ENCODE measurements at places on chromosomes 16 and 17.

- DNase-seq = no peak
Observed at GRCh38 chr16:29230671-29231096, 175.8 kb downstream of the NPIPB11 start.

DNA sequence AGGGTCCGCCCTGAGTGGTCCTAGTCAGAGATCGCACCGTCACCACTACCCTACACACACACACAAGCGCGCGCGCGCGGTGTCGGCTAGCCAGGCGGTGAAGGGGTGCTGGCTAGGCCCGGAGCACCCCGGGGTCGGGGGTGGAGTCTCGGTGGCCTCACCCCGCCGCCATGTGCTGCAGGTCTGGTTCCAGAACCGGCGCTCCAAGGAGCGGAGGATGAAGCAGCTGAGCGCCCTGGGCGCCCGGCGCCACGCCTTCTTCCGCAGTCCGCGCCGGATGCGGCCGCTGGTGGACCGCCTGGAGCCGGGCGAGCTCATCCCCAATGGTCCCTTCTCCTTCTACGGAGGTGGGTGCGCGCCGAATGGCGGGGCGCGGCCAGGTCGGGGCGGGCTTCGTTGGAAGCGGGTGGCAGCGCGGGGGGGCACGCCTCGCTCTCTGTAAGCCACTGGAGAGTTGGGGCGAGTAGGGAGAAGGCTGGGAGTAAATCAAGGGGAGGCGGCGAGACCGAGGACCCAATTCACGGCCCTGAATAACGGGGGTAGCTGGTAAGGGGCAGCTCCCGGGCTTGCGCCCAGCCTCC, 4.8 kb downstream of the LHX1 start:
- DNase-seq = no peak

- DNase-seq = no peak
Observed at GRCh38 chr16:66376577-66377305, 10.2 kb downstream of the CDH5 start.

DNA sequence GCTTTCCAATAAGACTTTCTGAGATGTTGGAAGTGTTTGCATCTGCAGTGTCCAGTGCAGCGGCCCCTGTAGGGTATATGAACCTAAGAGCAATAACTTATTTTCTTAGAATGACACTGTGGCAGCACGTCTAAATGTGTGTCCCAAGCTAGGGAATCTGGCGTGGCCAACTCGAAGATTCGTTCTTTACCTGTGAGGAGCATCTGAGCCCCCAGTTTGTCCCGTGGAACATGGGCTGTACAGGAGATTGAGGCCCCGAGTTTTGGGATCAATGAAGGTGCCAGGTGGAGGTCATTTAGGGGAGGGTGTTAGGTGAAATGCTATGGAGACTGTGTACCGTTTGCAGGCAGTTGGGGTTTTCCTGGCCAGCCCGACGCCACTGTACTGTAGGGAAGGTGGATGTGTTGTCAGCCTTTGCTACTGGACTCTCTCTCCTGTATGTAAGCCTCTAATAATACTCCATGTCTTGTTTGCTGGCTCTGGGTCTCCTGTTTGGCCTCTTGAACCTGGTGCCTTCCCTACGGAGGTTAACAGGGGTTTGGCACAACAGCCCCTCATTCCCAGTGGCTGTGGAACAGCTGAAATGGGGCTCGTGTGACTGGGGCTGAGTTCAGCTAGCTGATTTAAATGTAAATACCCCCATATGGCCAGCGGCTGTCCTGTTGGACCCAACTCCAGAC, 45.5 kb upstream of the SDK2 start:
- no peak for DNase-seq

DNA sequence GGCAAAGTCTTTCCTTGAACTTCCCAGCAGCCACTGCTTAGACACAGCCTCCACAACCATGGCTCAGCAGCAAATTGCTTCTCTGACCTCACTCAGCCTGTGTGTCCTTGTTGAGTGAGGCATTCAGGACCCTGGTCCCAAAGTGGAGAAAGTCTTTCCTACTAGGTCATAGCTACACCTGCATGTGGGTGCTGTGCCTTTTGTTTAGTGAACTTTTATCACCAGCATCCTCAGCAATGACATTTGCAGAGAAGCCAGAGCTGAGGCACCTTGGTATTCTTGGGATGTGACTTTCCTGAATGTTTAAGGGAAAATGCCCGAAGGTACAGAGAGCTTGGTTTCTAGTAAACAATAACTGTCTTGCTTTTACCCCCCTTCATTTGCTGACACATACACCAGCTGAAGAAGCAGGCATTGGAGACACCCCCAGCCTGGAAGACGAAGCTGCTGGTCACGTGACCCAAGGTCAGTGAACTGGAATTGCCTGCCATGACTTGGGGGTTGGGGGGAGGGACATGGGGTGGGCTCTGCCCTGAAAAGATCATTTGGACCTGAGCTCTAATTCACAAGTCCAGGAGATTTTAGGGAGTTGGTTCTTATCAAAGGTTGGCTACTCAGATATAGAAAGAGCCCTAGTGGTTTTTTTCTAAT, 20.9 kb upstream of the STH start:
- DNase-seq = no peak

DNA sequence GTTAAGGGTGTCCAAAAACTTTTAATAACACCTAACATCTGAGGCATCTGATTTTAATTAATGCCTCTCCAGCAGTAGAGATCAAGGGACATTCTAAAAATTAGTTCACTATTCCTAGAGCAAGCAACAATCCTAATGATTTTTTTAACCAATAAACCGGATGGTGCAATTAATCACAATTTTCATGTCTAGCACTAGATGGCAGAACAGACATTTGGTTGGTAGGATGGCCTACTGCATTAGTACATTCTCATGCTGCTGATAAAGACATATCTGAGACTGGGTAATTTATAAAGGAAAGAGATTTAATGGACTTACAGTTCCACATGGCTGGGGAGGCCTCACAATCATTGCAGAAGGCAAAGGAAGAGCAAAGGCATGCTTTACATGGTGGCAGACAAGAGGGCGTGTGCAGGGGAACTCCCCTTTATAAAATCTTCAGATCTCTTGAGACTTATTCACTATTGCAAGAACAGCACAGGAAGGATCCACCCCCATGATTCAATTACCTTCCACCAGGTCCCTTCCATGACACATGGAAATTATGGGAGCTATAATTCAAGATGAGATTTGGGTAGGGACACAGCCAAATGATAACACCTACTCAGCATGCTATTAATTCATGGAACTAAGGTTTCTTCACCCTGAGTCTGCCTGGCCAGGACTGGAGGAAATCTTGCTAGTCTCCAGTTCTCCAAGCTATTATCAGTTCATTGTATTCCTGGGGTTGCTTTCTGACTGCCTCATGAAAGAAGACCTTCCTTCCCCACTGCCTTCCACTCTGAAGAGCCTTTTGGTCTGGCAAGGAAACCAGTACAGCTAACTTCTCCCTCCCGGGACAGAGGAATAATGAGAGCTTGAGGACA, 24.8 kb downstream of the HS3ST3A1 start:
- DNase-seq = no peak

DNA sequence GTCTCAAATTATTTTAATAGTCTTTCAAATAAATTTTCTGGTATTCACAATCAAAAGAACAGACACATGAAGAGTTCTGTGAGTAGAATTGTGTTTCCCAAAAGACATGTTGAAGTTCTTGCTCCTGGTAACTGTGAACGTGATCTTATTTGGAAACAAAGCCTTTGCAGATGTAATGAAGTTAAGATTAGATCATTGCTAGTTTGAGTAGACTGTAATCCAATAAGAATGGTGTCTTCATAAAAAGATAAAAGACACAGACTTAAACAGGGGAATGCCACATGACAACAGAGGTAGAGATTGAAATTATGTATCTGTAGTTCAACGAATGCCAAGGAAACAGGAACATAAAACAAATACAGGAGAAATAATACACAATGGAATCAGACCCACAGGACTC, 357.4 kb upstream of the CA10 start:
- DNase-seq = no peak

DNA sequence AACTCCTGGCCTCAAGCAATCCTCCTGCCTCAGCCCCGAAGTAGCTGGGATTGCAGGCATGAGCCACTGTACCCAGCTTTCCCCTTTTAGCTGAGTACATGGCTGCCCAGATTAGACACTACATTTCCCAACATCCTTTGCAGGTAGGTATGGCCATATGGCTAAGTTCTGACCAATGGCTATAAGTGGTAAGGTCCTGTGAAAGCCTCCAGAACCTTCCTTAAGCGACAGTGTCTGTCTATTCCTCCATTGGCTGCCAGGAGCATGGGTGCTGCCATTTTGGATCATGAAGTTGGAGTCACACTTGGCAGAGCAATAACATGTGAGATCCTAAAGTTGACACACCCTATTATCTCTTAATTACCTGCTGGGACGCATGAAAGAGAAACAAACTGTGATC, 24.4 kb upstream of the CRHR1 start:
- no peak for DNase-seq

DNA sequence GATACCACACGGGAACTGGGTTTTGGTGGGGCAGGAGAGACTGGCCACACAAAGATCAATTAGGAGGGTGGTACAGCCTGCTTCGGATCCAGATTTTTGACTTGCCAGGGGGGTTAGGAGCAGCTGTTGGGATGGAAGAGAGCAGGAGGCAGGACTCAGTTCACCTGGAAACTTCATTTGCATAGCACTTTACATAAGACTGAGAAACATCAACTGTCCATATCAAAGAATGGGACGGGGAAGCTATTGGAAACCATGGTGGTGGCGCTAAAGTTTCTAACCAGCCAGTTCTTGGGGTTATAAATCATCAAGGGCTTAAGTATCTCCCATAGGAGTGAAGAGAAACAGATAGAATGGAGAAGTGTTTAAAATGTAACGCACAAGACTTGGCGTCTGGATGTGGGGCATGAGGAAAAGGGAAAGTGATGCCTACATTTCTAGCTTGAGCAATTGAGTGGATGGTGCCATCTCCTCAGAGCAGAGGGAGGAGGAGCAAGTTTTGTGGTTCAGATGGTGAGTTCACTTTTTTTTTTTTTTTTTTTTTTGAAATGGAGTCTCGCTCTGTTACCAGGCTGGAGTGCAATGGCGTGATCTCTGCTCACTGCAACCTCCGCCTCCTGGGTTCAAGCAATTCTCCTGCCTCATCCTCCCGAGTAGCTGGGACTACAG, 6.4 kb upstream of the SRCAP start:
- DNase-seq = no peak

DNA sequence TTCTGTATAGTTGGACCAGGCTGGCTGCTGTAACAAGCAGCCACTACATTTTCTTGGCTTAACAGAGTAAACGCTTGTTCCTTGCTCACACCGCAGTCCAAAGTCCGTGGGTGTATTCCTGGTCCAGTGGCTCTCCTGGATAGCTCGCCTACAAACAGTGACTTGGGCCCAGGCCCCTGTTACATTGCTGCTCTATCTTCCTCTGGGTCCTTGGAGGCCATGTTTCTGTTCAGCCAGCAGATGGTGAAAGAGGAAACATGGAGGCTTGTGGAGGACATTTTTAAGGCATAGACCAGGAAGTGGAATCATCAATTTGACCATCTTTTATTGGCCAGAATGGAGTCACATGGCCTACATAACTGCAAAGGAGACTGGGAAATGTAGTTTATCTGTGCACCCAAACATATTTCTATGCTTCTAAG, 55.1 kb downstream of the ATP2C2 start:
- no peak for DNase-seq

DNA sequence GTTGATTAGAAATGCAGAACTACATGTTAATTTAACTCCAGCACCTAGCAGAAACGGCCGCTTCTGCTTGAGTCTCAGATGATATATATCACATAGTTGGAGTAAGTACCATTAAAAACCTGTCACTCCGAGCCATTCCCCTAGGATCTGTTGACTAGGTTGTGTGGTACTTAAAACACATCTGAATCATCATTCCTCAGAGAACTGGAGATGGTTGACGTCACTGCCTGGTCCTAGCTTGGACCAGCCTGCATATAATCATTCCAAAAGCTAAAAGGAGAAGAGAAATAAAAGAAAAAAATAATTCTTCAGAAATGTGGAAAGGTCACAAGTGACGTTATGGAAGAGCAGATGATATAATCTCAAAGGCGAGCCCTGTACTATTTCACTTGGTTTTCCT, 31.3 kb upstream of the RASL10B start:
- no peak for DNase-seq

DNA sequence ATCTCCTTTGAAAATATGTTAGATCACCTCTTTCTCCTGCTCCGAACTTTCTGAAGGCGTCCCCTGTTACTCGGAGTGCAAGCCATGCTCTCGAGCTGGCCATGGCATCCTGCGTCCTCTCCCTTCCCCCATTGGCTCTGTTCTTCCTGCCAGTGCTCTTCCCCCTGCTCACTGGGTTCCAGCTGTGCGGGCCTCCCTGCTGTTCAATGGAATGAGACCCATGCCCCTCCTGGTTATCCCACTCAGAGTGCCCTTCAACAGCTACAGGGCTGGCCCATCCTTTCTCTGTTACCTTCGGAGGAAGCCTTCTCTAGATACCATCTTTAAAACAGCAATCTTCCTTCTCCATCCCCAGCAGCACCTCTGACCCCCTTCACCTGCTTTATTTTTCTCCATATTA, 504.3 kb downstream of the MAF start:
- DNase-seq = no peak

- DNase-seq = no peak
Observed at GRCh38 chr16:30009085-30009862, 1.6 kb downstream of the DOC2A start.

DNA sequence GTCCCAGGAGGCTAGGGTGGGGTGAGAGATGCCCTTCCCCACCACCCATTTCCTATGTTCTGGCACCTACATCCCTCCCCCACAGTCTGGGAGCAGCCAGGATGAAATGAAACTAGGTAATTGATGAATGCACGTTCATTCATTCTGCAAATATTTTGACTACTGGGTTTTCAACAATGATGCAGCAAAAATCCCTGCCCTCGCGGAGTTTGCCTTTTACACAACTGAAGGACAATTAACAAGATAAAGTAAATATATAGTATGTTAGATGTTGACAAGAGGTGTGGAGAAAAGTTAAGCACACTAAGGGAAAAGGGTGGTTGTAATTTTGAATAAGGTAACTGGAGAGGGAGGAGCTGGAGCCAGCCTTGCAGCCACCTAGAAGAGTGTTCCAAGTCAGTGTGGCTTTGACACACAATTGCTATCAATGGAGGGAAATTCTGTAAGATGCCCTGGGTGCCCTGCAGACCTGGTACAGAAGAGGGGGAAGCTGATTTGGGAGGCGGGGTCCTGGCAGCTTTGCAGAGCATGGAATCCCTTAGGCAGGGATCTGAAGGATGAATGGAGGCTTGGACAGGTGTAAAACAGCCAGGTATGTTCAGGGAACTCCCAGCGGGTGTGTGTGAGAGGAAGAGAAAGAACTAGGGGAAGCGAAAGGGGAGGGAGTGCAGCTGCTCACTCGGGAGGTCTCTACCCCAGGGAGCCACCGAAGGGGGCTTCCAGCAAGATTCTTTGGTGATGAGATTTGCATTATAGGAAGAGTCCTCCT, 2.5 kb downstream of the TMEM92 start:
- DNase-seq = no peak

DNA sequence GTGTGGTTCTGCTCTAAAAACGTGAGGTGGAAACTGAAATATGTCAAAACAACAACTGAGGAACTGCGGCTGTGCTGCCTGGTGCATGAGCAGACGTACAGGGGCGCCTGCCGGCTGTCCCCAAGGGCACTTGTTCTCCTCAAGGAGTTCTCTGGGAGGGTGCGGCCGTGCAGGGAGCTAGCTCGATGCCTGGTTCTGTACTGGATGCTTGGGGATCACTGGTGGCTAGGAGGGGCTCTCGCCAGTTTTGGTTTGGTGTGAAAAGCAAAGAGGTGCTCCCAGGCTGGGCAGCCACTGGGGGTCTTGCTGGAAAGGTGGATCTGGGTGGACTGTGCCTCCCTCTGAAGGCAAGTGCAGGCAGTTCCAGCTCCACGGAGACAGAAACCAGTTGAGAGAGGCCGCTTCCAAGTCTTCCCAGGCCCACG, 41.9 kb upstream of the ATP2A3 start:
- no peak for DNase-seq

GRCh38 chr17:82608816-82609215, 39.4 kb downstream of the WDR45B start:
- DNase-seq = no peak

- DNase-seq = no peak
Observed at GRCh38 chr16:70472786-70473433, 18.5 kb downstream of the FCSK start.
